Activated naive CD4-positive, alpha-beta T cell treated with anti-CD3 and anti-CD28 coated beads, Interleukin-2, amount 10 ng/mL, durations not matched to agents 7 days and 5 days (primary cell): ENCODE measurements at places on chromosomes 11 and 22.

DNA sequence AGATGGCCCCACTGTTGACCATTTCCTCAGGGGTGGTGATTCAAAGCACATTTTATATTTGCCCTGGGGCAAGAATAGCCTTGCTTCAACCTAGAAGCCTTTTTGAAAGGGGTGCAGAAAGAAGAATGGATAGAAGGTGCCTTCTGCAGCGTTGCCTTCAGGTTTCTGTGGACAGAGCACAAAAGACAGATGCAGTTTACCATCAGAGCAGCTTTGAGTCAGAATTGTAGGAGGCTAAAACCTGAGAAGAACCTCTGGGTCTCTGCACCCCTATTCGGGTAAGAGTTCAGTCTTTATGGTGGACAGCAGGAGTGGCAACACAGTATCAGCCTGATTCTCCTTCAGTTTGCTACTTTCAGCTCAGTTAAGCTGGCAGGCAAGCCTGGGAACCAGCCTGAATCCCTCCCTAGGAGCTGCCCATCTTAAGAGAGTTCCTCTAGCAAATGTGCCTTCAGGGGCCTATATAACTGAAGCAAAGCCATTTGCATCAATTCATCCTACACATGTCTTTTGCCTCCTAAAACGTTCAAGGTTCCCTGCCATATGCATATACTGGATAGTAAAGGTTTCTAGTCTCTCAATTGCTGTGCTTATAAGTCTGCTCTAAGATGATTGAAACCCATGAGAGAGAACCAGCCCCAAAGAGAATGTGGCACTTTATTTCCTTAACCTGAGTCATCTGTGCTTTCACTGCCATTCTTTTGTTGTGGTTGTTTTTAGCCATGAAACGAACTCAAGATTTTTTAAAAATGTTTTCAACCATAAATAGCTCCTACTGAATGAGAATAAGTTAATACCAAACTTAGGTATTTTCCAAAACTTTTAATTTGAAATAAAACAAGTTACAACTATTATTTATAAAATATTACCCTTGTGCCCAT is 123.0 kb downstream of the TRIM44 start:
- H3K27me3 ChIP-seq: no peaks in the 10 kb centered on the region
- no peaks in the 10 kb centered on the region for H3K36me3 ChIP-seq
- H3K4me3 ChIP-seq: no peak overlapping the region
- no peak for DNase-seq
- no peak overlapping the region for H3K27ac ChIP-seq

- H3K27me3 ChIP-seq: no peaks in the 10 kb centered on the region
- H3K36me3 ChIP-seq: peaks cover 89% of the 10 kb centered on the region
- H3K4me1 ChIP-seq: peaks cover 78% of the 10 kb centered on the region
These were observed 14.1 kb downstream of the TMEM123 start for GRCh38 chr11:102438311-102439062.

GRCh38 chr11:128889657-128890213 is 1.4 kb upstream of the KCNJ5 start:
- no peak overlapping the region for H3K27ac ChIP-seq
- peaks cover 90% of the 10 kb centered on the region for H3K27me3 ChIP-seq
- no peak overlapping the region for H3K4me3 ChIP-seq
- H3K4me1 ChIP-seq: peaks cover 19% of the 10 kb centered on the region
- no peaks in the 10 kb centered on the region for H3K36me3 ChIP-seq

DNA sequence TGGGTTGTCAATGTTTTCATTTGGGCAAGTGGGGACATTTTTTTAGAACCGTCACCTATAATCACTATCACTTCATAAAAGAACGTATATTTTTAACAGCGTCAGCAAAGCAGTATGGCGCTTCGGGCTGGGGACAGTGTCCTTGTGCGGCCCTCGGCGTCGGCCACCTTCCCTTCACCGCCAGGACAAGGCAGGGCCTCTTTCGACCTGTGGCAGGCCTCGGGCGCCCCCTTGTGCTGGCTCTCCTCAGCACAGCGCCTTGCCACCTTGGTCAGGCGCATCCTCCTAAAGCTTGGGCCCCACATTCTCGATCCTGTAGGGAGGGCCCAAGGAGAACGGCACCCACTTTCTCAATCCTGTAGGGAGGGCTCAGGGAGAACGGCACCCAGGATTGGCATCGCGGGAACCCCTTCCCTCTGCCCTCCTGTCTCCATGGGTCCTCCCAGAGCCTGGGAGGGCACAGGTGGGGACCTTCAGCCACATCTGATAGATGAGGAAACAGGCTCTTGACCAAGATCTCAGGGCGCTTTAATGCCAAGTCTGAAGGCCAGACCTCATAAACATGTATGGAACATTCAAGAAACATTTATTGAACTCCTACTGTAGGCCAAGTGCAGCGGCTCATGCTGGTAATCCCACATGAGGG is 11.5 kb upstream of the FADD start:
- H3K27me3 ChIP-seq: peaks cover 17% of the 10 kb centered on the region
- DNase-seq: peak; percentile 72
- H3K4me3 ChIP-seq: no peak overlapping the region
- H3K27ac ChIP-seq: no peak overlapping the region

- H3K27me3 ChIP-seq: peaks cover 6% of the 10 kb centered on the region
- no peaks in the 10 kb centered on the region for H3K36me3 ChIP-seq
- no peak for DNase-seq
- no peak overlapping the region for H3K27ac ChIP-seq
- H3K4me1 ChIP-seq: no peaks in the 10 kb centered on the region
These were observed 17.2 kb upstream of the CARD18 start for GRCh38 chr11:105156720-105157119.

GRCh38 chr11:121465709-121466062 is 12.9 kb upstream of the SORL1-AS1 start:
- peak overlapping the region; percentile 95 for H3K27ac ChIP-seq
- H3K27me3 ChIP-seq: no peaks in the 10 kb centered on the region
- H3K4me3 ChIP-seq: peak overlapping the region; percentile 65
- DNase-seq: no peak
- peaks cover 97% of the 10 kb centered on the region for H3K4me1 ChIP-seq

DNA sequence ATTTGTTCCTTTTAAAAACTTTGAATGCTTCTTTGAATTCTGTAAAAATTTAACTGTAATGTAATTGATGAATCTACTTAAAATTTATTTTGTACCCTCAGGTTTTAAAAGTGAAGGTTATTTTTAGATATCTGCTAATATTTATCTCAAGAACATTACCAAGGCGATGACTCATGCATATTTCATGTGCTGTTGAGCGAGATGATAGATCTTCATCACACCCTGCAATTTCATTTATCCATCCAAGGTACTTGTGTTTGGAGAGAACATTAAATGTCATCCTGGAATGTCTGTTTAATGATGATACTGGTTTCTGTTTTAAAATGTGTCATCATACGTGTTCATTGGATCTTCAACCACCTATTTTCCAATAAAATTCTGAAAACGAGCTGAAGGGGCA is 6.7 kb upstream of the OOSP4A start:
- H3K27ac ChIP-seq: no peak overlapping the region
- H3K4me1 ChIP-seq: no peaks in the 10 kb centered on the region
- no peak for DNase-seq
- H3K36me3 ChIP-seq: no peaks in the 10 kb centered on the region
- no peak overlapping the region for H3K4me3 ChIP-seq
